Putamen (tissue), 1 donor: ENCODE measurements at places on chromosomes 7 and 10.

DNA sequence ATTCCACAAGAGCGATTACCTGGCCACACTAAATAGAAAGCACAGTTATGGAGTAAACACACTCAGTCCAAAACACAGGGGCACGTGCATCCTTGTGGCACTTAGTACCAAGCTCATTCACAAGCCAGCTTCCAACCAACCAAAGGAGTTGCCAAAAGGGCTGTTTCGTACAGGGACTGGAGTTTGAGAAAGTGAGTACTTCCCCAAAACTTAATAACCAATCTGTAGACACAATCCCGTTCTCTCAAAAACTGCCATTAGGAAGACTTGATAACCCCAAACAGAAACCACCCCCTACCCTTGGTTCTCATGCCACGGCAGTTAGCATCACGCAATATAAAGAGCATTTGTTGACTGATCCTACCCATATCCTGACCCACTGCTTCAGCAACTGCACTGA lies 166.2 kb upstream of the ASAH2 start:
- DNase-seq, result peak; percentile 58

DNA sequence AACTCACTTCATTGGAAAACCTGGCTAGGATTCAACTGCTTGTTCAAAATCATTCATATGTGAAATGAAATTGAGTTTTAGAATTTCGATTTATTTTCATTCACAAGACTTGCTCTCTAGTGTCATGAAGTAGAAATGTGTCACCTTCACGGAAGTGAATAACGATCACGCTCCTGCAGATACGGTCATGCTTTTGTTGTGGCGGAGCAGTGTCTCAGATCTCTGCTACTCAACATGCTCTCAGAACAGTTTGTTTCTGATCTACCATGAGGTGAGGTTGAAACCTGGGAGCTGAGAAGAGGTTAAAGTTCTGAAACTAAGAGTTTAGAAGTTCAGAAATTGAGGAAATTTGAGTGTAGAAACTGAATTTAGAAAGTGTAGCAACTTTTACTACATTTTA lies 13.8 kb upstream of the PITRM1 start:
- DNase-seq, result no peak

DNA sequence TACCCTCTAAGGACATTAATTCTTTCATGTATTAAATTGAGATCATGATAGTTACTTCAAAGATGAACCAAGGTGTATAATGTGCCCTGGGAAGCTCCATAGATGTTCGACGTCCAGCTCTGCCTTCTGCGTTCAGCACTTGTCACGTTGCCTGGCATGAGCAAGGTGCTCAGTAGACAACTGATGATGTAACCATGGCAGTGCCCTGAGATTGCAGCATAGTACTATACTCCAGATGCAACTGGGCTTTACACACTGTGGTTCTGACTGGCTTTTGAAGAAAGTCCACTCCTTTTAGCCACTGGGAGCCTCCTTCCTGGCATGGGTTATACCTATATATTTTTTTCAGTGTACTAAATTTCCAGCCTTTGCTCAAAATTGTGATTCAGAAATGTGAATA lies 355.8 kb upstream of the SORCS1 start:
- DNase-seq, result no peak

DNA sequence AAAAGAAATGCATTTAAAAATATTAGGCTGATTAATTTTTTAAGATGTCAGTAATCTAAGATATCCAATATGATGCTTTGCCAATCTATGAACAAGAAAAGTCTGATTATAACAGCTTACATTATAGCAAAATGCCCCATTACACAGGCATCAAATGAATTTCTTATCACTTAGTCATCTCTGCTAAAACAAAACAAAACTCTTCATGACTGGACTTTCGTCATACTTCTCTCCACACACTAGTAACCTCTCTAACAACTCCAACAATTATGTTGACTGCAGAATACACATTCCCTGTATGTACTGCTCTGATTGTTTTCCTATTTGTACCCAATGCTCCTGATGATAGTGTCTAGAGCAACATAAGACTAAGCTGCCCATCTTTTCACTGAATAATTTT lies 3.8 kb upstream of the MKI67 start:
- no peak for DNase-seq

- DNase-seq, result no peak
Observed at GRCh38 chr10:21289961-21290360, 235.5 kb downstream of the SKIDA1 start.

- no peak for DNase-seq
Observed at GRCh38 chr7:131039355-131039762, 288.3 kb upstream of the MKLN1 start.

- peak; percentile 41 for DNase-seq
Observed at GRCh38 chr10:84429926-84430520, 101.6 kb downstream of the CCSER2 start.

GRCh38 chr10:53580465-53580864 lies 807.9 kb upstream of the MBL2 start:
- no peak for DNase-seq

DNA sequence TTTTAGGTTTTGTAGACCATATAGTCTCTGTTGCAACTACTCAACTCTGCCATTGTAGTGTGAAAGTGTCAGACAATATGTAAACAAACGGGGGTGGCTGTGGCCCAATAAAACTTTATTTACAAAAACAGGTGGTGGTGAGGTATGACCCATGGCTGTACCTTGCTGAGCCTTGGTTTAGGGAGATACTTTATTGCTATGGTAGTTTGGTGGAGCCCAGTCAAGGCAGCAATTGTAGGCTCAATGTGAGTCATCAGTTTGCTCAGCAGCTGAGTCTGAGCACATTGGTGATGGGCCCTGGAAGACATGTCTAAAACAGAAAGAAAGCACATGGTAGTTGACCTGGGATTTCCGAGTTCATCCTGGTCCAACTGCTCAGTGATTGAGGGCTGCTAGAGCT lies 242.5 kb downstream of the REEP3 start:
- DNase-seq, result no peak

DNA sequence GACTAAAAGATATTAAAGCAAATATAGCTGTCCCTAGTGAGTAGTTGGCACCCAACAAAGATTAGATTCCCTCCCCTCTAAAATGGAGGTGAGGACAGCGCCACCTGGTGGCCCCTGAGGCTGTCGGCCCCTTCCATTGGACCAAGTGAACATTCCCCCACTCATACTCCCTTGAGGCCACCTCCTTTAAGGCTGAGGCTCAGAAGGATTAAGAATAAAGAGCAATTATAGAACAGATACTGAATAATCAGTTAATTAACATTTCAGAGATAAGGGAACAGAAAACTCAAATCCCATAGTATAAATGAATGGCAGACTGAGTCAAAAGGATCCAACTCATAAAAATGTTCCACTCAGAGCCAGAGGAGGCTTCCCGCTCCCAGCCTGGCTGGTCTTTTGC lies 130.4 kb upstream of the GHITM start:
- DNase-seq, result no peak
